ENCODE measurements at places on chromosomes 11 and 22.

DNA sequence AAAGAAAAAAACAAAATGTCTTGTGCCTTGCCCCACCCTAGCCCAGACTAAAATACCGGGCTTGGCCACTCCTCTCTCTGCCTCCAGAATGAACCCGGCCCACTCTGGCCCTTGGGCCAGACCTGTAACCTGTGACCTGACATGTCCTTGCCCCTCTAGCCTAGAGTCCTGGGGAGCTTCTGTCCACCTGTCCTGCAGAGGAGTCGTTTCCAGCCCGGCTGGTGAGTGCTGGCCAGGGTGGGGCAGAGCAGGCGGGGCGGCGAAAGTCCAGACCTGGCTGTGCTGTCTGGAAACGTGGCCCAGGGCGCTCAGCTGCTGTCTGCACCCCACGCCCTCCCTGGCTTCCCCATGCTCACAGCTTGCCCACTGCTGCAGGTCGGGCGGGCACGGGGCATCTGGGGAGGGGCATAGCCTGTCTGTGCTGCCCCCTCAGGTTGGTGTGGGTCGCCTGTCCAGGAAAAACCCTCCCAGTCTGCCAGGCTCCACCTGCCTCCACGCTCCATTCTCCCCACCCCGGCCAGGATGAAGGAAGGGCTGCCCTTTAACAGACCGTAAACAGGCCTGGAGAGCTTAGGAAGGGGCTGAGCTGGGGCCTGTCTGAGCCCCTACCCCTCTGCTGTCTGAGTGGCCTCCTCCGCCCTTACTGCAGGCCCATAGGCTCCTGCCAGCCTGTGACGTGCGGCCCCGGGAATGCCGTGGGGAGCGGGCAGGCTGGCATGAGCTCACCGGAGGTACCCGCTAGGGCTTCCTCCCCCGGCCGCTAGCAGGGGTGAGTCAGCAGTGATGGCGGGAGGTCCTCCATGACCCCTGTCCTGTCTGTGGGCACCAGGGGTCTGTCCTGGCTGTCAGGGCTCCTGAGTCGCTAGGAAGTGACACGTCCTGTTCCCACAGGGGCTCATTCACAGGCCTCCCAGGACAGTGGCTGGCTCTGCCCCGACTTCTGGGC, 1.9 kb downstream of the CD151 start:
- peak; percentile 67 for DNase-seq

- peak; percentile 63 for DNase-seq
Observed at GRCh38 chr11:116874251-116874650, 36.8 kb upstream of the APOA1 start.

DNA sequence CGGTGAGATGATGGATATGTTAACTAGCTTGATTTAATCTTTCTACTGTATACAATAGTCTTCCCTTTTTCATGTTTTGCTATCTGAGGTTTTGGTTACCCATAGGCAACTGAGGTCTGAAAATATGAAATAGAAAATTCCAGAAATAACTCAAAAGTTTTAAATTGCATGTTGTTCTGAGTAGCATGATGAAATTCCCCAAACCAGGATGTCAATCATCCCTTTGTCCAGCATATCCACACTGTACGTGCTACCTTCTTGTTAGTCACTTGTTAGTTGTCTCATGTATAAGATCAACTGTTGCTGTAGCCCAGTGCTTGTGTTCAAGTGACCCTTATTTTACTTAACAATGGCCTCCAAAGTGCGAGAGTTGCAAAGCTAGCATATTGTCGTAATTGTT, 21.2 kb upstream of the OR10W1 start:
- DNase-seq: peak; percentile 18

GRCh38 chr11:35173011-35173511, 34.1 kb downstream of the CD44 start:
- DNase-seq: peak; percentile 93

- DNase-seq: peak; percentile 43
Observed at GRCh38 chr22:18032455-18033101, 8.2 kb upstream of the MICAL3 start.

DNA sequence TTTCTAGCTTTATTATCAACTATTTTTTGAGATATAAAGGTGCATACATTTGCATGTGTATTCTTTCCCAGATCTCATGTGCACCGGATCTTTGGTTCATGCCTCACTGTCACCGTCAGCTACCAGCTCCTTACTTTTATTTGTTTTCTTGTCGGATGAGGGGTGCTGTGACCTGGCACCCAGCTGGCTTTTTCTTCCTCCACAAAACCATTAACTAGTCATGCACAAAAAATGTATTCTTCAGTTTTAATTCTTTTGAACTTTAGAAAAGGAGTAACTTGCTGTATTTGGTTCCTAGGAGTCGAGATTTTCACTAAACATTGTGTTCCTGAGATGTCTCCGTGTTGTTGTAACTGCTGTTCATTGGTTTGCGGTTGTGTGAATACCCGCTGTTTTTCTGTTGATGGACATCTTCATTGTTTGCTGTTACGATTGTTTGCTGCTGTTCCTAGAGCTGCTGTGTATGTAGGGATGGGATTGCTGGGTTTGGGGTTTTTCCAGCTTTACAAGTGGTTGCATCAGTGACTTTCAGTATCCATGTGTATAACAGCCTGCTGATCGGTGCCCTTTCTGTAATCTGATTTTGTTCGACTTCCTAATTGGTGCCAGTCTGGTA, 39.4 kb downstream of the MOV10L1 start:
- no peak for DNase-seq

DNA sequence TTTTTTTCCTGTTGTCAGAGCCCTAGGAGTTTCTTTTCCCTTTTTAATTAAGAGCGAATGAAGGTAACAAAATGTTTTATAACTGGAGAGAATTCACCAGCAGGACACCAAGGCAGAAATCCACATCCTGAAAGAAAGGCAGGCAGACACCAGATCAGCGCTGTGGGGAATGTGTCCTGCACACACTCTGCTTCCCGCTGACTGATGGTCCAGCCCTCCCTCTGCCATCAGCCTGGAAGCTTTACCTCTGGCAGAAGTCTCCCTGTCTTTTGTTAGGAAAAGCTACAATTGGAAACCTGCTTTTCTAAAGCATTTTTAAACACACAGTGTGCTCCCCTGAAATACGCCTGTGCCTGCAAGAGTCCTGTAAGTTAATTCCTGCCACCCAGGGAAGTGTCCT, 638.5 kb downstream of the NTM start:
- DNase-seq: no peak

GRCh38 chr11:133955945-133956421, 785 bp downstream of the IGSF9B start:
- DNase-seq: no peak

GRCh38 chr11:62438641-62439040, 19.8 kb downstream of the SCGB1A1 start:
- DNase-seq: no peak

- no peak for DNase-seq
Observed at GRCh38 chr22:42803389-42803788, 53.7 kb downstream of the ARFGAP3 start.

DNA sequence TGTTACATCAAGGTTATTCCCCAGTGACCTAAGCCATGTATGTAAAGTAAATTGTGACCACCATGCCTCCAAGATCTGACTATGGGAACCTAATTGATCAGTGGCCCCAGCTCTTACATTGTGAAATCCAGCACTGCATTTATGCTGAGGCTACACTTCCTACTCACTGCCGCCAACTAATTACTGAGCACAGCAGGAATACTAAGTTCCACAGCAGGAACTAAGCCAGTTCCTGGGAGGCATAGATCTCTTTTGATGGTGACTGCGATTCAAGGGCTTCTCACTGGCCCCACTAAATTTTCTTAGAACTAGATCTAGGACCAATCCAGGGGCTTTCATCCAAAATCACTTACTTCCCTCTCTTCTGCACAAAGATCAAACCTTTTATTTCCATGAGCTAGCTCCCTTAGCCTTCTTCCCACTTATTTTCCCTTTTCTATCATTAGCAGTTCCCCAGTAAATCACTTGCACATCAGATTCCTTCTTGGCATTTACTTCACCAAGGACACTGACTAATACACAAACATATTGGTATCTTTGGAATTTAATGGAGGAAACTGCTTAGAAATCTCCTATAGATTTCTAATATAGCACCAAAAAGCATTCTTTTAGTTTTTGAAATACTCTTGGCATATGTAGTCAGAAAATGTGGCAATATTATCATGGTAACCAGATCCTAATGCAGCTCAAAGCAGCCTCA, 46.0 kb downstream of the CNTN5 start:
- DNase-seq: no peak

- DNase-seq: peak; percentile 11
Observed at GRCh38 chr22:19419464-19420178, 11.9 kb downstream of the HIRA start.

DNA sequence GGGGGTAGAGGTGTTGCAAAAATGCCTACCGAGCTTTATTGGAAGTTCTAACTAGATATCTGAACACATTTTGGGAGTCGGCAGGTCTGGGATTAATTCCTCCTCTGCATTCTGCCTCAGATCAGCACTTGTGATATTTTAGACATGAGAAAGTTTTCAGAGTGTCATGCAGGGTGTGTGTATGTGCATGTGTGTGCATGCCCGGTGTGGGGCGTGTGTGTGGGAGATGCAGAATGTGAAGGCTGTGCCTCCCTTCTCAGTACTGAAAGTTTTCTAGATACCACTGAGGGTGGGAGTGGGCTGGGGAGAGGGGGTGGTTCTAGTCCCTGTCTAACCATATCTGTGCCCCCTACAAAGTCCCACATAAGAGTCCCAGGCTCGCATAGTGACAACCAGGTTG, 180.0 kb upstream of the NTM start:
- no peak for DNase-seq

DNA sequence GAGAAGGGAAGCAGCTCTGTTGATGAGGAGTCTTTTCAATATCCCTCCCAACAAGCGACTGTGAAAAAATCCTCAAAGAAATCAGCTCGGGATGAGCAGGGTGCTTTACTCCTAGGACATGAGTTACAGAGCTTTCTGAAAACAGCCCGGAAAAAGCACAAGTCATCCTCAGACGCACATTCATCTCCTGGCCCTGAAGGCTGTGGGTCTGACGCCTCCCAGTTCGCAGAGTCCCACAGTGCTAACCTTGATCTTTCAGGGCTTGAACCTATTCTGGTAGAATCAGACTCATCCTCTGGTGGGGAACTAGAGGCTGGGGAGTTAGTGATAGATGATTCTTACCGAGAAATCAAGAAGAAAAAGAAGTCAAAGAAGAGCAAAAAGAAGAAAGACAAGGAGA, 7.7 kb downstream of the HMGXB4 start:
- no peak for DNase-seq

- DNase-seq: no peak
Observed at GRCh38 chr22:27771637-27772036, 29.9 kb downstream of the MN1 start.

DNA sequence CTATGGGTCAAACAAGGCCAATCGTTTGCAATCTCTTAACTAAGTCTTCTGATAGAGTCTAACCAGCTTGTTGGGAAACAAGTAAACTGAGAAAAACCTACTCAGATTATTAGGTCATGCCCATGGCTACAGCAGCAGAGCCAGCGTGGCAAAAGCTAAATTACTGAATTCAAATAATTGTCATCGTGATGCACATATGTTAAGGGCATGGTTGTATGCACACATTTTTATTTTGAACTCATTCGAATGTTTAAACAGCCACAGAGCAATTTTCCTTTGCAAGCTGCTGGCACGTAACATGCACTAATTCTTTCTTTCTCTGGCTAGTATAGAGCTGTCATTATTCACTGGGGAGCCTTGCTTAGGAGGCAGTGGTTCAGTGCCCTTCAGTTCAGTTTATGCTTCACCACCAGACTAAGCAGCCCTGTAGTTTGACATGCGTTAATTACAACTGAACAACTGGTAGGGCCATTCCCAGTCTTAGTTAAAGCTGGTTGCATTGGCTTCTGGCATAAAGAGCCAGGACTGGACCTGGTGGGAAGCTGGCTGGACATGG, 396.4 kb downstream of the METTL15 start:
- DNase-seq: no peak

- DNase-seq: peak; percentile 63
Observed at GRCh38 chr11:117843666-117844484, 19.3 kb upstream of the FXYD2 start.

DNA sequence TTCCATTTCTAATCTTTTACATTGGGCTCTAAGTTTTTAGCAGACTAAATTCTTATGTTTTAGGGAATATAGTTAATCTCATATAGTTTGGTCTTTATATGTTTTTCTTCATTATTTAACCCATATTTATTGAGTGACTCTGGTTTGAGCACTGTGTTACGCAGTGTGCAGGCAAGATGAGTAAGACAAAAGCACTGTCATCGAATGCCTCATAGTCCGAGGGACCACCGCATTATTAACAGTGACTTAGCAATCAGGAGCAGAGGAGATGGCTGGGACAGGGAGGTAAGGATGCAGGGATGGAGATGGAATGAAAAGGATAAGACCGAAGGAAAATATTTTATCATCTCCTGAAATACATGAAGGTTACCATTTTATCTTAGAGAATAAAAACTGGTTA, 65.2 kb upstream of the CTSC start:
- peak; percentile 76 for DNase-seq

GRCh38 chr11:64572143-64572542, 18.9 kb upstream of the SLC22A12 start:
- no peak for DNase-seq

- DNase-seq: peak; percentile 47
Observed at GRCh38 chr11:2092956-2093412, 46.2 kb downstream of the IGF2 start.

GRCh38 chr11:110362971-110363509, 66.6 kb upstream of the RDX start:
- DNase-seq: no peak

GRCh38 chr11:65210361-65210731, 28.6 kb downstream of the CAPN1 start:
- no peak for DNase-seq

DNA sequence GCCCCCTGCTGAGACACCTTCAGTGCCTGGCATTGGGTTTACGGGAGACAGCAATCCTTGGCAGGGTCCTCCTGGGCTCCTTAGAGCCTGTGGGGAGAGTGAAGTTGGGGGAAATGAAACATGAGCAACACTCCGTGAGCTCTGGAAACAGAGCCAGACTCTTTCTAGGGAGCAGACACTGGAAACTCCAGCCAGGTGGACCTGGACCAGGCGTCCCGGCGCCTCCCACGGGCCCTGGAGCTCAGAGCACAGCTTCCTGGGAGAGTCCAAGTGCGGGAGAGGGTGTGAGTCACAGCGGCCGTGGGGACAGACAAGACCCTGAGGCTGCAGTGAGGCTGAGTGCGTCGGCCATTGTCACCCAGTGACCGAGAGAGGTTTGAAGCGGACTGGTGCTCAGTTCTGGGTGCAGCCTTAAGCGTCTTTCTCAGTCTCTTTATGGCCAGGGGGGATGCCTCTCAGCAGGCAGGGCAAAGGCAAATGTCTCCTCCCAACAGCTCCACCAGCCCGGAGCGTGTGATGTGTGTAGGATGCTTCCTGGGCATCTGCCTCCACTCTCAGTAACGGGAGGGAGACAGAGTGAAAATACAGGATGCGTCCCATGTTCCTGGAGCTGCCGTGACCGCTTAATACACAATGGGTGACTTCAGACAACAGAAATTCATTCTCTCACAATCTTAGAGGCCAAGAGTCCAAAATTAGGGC, 399.2 kb downstream of the SHANK2 start:
- DNase-seq: no peak

- peak; percentile 88 for DNase-seq
Observed at GRCh38 chr11:62545437-62546243, 966 bp downstream of the AHNAK start.

GRCh38 chr11:122746050-122746478, 90.5 kb downstream of the UBASH3B start:
- no peak for DNase-seq

GRCh38 chr11:120336641-120337354, 585 bp downstream of the ARHGEF12 start:
- DNase-seq: peak; percentile 26
